ENCODE measurements at places on chromosomes 16 and 17.

GRCh38 chr17:17783116-17783824 is 53.5 kb downstream of the SREBF1 start:
- peak; percentile 96 for DNase-seq

DNA sequence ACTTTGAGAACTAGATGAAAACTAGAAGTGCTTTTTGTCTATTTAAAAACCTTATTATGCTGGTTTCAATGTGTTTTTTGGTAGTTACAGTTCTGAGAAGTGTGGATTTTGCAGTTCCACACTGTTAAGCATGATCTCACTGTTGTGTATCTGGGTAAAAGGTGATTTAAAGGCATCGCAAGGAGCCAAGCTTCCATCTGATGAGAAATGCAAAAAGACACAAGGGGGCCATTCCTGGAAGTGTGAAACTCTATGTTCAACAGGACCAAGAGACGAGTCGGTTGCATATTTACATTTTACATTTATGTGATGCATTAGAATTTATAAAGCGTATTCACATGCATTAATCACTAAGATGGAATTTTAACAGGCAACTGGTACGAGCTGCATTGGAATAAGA is 490.8 kb downstream of the NPIPA7 start:
- no peak for DNase-seq

- DNase-seq = peak; percentile 76
These were observed 21.4 kb downstream of the QPRT start for GRCh38 chr16:29700253-29700987.

DNA sequence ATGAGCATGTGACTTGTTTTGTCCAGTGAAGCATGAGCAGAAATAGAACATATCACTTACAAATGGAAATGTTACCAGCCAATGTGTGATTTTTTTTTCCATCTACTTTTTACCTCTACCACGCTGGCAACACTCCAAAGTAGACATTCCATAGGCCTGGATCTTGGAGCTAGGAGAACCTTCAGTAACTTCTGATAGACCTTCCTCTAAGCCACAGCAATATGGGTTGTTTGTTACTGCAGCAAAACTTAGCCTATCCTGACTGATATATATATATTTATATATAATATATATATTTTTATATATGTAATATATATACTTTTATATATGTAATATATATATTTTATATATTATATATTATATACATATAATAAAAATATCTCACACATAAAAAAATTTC is 284.4 kb upstream of the XYLT1 start:
- DNase-seq = no peak

DNA sequence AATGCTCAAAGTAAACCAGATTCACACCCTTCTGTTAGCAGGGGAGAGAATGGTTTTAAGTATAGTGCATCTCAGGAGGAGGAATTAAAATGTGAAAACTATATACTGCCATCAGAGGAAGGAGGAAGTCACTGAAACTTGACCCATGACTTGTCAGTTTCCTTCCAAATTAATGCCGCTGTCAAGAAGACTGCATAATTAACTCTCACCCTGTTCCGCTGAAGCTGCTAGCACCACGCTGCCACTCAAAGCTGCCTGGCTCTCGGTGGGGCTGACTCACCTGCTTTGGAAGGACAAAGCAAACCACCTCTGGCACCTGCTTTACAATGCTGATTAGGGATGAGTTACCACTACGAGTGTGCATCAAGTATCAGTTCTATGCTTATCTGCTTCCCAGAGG is 37.8 kb upstream of the ULK2 start:
- DNase-seq = no peak

DNA sequence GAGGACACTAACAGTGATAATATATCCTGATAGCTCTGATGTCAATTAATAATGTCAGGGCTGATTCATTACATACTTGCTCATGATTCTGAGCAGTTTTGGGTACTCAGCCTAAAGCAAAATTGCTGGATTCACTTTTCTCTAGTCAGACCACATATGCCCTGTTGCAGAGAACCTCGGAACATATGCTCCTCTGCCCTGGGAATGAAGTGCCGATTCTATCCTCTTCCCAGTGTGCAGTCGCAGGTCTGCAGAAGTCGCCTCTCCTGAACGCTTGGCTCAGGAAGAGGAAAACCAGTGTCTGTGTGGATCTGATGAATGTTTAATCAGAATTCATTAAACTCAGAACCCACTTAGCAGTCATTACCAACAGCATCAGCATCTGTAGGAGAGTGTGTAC is 34.5 kb downstream of the ABCC12 start:
- DNase-seq = no peak

DNA sequence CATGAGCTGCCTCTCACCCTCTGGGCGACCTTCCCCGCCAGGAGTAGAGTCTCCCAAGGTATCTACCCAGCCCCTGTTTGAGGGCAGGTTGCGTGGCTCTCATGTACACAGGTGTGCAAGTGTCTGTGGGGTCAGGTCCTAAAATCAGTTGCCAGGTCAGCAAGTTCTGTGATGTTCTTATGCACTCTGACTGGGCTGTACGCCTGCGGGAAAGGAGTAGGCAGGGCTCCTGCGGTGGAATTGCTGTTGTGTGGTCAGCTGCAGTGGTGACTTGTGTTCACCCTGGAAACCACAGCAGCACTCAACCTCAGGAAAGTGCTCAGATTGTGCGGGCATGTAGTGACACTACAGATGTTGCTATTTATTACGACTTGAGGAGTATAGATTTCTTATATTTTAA is 19.4 kb downstream of the NARF start:
- no peak for DNase-seq

- DNase-seq = no peak
These were observed 335.9 kb downstream of the TMEM114 start for GRCh38 chr16:8254405-8254804.

DNA sequence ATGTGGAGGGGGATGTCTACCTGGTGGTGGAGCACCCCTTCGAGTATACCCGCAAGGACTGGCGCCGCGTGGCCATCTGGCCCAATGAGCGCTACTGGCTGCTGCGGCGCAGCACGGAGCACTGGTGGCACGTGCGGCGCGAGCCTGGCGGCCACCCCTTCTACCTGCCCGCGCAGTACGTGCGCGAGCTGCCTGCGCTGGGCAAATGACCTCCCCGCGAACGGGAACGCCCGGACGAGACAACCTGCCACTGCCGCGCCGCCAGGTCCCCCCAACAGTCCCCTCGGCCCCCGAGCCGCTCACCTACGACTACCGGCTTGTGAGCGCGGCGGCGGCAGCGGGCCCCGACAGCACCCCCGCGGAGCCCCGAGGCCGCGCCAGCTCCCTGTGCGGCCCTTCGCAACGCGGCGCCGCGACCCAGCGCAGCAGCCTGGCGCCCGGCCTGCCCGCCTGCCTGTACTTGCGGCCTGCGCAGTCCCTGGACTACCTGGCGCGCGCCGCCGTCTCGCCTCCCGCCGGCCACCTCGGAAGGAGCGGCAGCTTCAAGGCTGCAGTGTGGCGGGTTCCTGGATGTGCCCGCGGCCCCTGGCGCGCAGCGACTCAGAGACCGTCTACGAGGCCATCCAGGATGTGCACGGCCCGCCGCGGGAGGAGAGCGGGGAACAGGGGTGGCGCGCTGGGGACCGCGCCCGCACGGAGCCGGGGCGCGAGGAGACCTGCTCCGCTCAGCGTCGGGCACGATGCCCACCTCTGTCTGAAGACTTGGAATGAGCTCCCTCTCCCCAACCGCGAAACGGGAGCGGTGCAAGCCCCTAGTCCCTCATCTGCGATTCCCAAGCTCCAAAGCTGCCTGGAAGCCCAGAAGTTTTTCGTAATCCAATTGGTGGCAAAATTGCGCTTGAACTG is 48.7 kb upstream of the AMZ2 start:
- no peak for DNase-seq

- no peak for DNase-seq
These were observed 2.8 kb upstream of the ACSF3 start for GRCh38 chr16:89090669-89091426.

DNA sequence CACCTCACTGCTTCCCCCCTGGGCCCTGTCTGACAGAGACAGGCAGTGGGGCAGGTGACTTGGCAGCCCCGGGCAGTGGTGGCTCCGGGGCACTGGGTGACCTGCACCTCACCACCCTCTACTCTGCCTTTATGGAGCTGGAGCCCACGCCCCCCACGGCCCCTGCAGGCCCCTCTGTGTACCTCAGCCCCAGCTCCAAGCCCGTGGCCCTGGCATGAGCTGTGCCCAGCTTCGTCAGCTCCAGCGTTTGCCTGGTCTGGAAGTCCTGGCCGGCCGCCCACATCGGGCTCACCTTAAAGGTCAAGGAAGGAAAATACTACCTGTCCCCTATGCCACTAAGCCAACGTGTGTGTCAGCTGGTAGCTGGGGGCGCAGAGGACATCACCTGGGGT is 15.2 kb downstream of the UNC119 start:
- DNase-seq = no peak

DNA sequence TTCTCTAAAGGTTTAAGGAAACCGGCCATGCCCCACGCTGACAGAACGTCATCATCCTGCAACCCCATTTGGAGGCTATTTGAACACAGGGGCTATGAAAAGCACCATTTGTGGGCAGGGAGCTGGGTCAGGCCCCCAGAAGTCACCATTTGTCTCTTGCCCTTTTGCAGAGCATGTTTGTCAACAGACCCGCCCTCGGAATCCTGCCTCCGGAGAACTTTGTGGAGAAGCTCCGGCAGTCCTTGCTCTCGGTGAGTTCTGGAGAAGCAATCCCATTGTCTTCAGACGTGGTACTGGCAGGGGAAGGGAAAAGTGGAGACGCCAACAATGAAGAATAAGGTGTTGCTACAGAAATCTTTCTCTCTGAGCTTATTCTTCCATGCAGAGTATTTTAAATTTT is 33.5 kb downstream of the TMEM186 start:
- DNase-seq = no peak

- peak; percentile 75 for DNase-seq
These were observed 59.4 kb downstream of the NUP93 start for GRCh38 chr16:56789360-56789759.

GRCh38 chr16:53374800-53375199 is 59.5 kb upstream of the RBL2 start:
- no peak for DNase-seq

- no peak for DNase-seq
These were observed 120.8 kb downstream of the ABCA8 start for GRCh38 chr17:68834328-68834836.

DNA sequence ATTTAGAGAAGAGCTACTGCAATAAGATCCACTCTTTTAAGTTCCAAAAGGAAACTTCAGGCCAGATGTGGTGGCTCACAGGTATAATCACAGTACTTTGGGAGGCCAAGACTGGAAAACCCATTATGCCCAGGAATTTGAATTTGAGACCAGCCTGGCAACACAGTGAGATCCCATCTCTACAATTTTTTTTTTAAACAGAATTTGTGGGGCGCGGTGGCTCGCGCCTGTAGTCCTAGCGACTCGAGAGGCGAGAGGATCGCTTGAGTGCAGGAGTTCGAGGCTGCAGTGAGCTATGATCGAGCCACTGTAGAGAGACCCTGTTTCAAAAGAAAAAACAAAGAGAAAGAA is 793 bp downstream of the COG7 start:
- DNase-seq = no peak

DNA sequence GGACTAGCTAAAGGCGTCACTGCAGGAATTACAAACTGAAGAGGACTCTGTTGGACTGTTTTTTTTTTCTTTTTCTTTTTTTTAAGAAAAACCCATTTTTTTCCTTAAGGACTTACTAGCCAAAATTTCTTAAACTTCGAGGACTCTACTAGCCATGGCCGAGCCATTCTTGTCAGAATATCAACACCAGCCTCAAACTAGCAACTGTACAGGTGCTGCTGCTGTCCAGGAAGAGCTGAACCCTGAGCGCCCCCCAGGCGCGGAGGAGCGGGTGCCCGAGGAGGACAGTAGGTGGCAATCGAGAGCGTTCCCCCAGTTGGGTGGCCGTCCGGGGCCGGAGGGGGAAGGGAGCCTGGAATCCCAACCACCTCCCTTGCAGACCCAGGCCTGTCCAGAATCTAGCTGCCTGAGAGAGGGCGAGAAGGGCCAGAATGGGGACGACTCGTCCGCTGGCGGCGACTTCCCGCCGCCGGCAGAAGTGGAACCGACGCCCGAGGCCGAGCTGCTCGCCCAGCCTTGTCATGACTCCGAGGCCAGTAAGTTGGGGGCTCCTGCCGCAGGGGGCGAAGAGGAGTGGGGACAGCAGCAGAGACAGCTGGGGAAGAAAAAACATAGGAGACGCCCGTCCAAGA is 878 bp downstream of the HEXIM1 start:
- DNase-seq = peak; percentile 60

GRCh38 chr17:64442541-64442971 is 6.4 kb upstream of the MILR1 start:
- DNase-seq = no peak

DNA sequence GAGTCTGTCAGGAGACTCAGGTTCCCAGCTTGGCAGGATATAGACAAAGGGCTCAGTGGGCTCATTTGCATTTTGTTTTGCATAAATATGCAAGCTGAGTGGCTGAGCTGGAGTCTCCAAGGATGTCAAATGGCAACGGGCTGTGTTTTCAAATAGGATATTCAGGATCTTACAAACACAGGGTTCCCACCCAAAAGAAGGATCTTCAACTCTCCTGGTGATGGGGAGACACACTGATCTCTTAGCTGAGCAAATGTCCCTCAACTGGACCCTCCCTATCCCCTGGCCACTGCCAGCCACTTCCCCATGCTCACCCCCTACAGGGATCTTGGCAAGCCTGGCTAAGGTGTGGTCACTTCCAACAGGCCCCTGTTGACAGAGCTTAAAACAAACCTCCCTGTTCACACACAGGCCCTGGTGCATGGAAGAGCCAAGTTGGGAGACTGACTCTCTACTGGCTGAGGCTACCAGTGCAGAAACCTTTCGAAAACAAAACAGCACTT is 61.6 kb downstream of the SOX9 start:
- no peak for DNase-seq

DNA sequence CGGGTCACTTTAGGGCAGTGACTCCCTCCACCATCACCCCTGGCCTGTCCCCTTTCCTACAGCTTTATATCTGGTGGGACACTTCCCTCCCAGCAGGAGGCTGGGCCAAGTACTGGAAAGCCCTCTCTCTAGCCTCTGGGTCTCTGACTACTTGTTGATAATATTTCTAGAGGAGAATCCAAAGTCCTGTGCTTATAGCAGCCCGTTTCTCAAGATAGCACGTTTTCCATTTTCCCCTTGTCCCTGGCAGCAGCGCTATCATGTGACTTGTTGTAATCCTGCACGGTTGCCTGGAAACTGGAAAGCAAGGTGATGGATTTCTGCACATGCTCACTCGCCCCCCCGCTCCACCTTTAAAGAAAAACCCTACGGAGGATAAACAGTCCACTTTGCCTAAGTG is 3.3 kb upstream of the AXIN2 start:
- DNase-seq = peak; percentile 75

DNA sequence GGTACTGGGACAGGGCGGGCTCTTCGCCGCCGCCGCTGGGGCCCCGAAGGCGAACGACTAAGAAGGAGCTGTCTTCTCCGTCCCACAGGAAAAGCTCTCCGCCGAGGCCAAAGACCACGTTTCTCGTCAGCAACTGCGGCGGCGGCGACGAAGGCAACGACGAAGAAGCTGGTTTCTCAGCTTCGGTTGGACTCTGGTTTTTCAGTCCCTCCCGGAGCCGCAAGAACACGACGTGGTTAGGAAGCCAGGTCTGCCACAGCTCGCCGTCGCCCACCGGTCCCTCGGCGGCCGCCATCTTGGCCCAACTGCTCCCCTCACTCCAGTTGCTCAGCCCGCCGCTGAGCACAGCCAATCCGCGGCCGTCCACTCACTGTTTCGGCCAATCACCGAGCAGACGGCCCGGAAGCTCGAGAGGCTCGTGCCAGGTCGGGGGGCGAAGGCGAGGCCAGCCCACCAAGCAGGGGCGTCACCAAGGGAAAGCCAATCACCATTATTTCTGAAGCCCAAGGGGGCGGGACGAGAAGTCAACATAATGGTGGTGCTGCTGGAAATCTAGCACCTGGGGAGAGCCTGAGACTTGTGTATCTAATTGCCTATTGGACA is at the start of gene NUP88:
Gene NUP88 (minus strand): TSS at position 307 of the 603 bp plus-strand sequence. CDS start 12 bp downstream, at position 295.
- DNase-seq = peak; percentile 98

Measured in NCI-H2171 (cell line).